NCI-H1436 (cell line): ENCODE measurements at places on chromosomes 7 and 10.

DNA sequence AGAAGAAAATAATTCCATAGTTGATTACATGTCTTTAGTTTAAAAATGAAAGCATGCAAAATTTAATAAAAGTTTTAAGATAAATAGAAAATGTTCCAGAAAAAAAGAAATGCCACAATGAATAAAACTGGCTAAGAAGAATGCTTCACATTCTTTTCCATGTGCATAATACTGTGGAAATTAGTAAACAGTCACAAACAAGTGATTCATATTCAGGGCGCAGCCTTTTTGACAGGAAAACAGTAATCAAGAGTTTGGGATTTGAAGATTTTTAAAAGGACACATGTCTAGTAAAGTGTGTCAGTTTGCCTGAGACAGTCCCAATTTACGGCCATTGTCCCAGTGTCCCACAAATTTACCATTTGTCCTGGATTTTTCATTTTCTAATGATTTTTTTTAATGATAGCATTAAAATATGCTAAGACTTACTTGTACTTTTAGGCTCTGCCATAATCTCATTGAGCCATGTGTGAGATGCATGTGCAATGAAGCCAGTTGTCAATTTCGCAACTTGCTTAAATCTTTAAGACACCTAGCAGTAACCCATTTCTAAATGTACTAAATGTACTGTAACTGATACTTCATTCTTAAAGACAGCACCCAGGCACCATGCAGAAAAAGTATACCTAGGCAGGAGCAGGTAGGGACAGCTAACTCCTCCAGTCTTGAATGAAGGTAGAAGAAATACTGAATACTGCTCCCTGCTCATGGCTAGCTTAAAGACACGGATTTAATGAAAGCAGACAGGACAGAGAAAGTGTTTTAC lies 46.9 kb downstream of the ZNF438 start:
- DNase-seq: no peak

DNA sequence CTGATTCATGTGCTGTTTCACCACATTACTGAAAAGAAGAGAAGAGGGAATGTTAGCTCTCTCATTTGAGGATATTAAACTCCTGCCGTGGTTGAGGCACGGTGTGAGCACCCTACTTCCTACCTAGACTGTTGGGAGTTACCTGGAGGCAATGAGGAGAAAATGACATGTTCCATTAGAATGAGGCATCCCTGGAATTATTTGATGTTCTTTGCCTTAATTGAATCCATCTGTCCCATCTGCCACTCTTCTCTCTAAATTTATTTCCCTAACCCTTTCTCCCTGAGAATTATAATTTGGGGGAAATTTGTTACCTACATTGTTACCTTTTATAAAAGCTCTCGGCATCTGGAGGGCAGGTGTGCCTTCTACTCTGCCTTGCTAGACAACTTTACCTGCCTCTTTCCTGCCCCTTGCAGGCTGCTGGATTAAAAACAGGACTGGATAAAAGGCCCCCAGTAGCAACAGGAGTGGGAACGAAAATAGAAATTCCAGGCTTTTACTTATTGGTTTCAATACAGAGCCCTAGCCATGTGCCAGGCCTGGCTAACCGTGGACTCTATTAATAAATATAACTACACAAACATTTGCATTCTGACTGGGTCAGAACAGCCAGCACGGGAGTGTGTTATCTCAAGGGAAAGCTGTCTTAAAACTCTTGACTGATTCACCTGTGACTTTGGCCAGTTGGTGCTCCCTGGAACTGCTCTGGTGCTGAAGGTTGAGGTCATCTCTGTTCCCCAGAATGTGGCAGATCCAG lies 4.4 kb upstream of the ATXN7L1 start:
- no peak for DNase-seq

GRCh38 chr7:104958371-104958865 lies 55.6 kb upstream of the KMT2E start:
- DNase-seq: no peak

DNA sequence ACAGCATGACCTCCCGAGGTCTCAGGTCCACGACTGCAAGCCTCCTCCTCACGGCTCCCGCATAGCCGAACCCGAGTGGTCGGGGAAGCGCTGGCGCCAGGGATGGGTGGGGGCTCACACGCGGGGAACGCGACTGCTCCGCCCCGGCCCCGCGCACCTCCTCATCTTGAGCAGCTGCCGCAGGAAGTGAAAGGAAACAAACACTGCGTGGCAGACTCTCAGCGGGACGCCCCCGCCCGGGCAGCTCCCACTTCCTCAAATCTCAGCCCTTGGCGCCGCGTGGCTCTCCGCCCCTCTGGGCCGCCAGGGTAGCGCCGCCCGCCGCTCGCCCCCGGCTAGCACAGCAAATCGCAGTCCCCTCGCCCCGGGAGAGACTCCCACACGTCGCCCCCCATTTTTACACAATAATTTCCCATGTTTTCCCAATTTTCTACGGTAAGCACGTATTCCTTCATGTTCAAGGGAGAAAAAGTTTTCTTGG lies at the start of gene TMEM243:
Gene TMEM243 (minus strand): TSS at position 188 of the 481 bp plus-strand sequence. CDS start 229 bp downstream, outside the sequence.
- DNase-seq: peak; percentile 16

DNA sequence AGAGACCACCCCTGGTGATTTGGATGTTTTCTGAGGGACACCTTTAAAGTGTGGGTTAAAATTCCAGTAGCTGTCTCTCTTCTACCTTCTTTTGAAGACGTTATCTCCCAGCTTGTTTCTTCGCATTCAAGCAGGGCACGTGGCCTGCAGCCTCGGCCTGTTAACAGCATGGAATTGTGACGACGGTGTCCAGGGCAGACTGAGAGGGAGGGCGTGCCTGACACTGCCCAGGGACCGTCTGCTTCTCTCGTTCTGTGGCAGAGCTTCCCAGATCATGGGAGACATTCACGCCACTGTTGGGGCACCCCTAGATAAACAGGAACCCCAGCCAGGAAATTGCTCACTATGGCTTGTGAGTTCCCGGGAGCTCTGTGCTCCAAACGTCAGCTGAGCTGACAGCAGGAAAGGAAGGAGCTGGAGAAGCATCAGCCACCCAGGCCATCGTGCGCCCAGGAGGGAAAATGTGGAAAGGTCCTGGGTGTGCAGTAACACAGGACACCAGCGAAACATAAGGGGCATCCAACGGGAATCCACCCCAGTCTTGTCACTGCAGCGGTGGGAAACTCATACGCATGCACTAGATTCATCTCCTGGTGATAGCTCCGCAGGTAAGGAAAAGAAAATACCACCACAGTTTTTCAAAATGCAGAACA lies 41.1 kb upstream of the RBM33 start:
- DNase-seq: no peak

- DNase-seq: no peak
Measured at GRCh38 chr10:84008878-84009277, 130.4 kb upstream of the GHITM start.

DNA sequence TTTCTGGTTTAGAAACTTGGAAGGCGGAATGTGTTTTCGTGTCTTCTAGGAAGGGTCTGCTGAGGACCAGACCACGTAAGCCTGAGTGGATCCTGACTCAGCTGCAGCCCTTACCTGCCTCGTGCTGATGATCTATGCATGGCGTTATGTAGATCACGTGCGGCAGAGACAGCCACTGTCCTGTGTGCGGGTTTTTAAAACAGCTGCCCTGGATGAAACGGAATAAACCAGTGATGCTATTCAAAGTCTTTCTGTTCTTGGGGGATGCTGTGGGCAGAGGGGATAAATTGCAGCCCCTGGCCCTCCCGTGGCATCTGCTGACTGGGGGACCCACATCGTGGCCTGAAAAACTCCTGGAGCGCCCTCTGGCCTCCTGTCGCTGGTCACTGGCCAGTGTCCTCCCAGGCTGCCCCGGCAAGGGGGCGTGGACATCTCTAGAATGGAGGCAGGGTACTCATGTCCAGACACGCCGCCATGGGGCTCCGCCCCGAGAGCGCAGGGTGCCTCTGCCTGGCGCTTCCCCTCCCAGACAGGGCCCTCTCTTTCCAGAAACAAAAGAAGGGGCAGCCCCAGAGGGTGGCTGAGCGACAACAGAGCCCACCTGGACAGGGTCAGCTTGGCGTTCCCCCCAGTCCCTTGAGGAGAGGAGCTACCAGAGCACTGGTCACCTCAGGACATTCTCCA lies 13.2 kb downstream of the ALKBH4 start:
- DNase-seq: no peak

DNA sequence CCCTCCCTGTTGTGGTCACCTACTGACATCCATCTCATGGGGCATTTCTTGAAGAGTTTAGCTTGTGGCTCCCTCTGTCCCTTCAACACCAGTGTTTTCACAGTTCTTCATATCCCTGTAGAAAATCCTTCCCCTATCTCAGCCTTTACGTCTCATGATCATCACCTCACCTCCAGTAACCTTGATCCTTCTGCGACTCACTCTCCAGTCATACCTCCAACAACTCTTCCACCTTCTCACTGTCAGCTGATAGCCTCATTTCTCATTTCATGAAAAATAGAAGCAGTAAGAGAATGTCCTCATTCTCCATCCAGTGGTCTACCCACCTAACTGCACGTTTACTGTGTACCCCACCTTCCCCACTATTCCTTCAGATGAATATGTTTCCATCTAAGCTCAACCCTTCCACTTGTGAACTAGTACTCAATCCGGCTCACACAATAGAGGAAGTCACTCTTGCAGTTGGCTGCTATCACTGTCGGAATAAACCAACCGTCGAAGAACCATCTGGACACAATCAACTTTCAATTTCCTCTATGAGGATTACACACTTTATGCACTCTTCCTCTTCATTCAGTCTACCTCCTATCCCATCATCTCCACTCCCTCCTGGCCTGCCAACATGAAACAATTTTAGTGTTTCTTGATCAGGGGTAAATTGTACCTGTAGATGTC lies 256.0 kb downstream of the AHR start:
- DNase-seq: no peak
